Astrocyte of the hippocampus (primary cell): ENCODE measurements at places on chromosomes 3 and 15.

- no peak for DNase-seq
Observed at GRCh38 chr3:127688022-127688415, 15.3 kb downstream of the ABTB1 start.

GRCh38 chr15:67945951-67946700, 106.3 kb upstream of the RNU6-1 start:
- DNase-seq = peak; percentile 59

DNA sequence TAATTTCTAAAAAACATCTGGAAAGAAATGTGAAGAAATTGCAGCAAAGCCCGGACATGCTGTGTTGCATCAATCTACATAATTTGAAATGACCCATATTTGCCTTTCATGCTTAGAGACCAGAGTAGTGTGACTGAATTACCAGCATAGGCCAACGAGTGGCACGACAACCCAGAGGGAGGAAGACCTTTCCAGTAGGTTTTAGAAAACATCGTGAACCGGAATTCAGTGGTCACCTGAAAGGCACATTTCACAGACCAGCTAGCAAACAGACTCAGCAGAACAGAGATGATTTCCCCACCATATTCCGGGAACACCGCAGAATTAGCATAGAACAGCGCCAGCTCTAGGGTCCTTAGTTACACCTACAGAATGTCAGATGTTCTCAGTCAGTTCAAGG, 620.0 kb upstream of the ZNF385D start:
- no peak for DNase-seq

DNA sequence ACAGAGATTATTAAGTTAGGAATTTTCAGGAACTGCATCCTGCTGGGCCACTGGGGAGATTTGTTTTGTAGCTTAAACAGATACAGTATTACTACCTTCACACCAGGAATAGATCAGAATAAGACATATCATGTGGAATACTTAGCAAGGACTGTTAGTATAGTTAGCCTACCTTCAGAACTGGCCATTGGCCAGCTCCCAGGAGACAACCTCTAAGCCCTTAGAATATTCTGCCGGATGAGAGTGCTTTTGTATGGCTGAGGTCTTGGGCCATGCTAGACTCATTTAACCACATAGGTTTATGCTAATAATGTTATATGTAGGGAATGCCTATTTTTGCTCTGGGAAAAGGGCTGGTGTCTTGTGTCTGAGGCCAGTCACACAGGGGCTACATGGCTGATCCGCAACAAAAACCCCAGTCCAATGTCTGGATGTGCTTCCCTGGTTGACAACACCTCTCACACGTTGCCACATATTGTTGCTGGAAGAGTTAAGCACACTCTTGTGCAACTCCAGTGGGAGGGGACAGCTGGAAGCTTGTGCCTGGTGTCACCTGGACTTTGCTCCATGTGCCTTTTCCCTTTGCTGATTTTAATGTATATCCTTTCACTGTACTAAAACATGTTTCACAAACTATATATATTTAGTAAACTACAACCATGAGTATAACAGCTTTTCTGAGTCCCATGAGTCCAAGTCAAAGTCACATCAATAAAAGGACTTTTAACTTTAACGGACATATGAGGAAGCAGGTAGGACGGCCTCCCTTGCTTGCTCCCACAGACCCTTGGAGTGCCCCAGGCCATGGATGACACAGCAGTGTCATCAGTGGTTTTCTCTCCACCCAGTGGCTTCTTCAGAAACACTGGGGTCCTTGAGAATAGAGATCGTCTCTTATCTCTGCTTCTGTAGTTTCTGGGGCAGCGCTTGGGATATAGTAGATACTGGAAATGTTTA, 118.0 kb upstream of the C3orf80 start:
- no peak for DNase-seq

DNA sequence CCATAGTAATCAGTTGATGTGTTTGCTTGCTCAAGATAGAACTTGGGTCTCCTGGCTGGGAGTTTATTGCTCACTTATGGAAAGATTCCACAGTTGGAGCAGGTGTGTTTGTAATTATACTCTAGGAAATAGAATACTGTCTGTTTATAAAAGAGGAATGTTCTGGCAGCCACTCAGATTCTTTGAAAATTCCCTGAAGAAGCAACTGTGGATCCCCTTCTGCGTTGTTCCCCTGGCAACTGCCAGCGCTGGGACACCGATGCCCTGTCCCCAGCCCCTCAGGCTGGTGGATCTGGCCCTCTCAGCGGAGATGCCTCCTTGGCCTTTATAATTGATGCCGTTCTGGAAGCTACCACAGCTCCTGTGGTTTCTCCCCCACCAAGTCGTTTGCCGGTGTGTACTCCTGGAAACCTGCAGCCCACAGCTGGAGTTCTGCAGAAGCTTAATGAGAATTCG, 225.9 kb downstream of the ITPR1 start:
- peak; percentile 37 for DNase-seq

GRCh38 chr3:30933478-30934207, 39.2 kb upstream of the GADL1 start:
- no peak for DNase-seq

- peak; percentile 33 for DNase-seq
Observed at GRCh38 chr3:138943724-138944653, 2.9 kb downstream of the FOXL2 start.

DNA sequence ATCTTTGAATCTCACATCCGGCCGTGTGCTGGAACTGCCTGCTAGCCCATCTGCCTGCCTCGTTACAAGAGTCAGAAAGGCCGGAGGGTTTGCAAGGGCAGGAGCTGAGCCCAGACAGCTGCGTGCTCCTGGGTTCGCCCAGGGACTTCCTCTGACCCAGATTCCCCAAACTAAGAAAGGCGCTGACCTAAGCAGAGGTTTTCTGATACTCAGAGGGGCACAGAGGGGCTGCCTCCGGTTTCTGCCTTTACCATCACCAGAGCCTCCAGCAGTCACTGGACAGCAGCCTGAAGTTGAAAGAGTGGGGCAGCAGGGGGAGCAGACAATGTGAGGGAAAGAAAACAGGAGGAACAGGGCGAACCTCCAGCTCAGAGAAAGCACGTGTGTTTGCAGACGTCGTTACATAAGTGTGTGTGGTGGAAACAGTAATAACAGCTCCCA, 33.4 kb upstream of the RAD18 start:
- DNase-seq = peak; percentile 51
